ENCODE measurements at places on chromosomes 7 and 10.
A peak's percentile ranks its signal among the peaks of the same experiment; 100 is the strongest.

DNA sequence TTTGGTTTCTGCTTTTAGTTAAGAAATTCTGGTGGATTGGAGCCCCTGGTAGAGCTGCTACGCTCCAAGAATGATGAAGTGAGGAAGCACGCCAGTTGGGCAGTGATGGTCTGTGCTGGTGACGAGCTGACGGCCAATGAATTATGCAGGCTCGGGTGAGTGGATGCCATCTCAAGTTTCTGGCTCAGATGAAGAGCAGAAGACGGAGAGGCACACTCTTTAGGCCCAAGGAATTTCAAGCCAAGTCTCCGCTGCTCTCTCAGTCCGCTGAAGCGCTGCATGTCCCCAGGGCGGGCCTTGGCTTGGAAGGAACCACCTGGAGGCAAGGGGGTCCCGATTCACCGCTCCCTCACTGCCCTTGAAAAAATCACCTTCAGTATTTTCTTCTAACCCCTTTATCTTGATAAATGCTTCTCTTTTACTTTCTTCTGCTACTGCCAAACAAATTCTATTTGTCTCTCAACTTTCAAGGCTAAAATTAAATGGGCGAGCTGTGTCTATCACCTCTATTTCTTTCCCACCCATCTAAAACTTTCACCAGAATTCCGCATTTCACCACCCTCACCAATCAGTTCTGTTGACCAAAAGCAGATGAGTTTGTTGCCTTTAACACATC lies 74.2 kb downstream of the ARMC3 start:
- DNase-seq: no peak

- DNase-seq: peak; percentile 24
These were observed 930 bp upstream of the HOXA10 start for GRCh38 chr7:27174874-27175625.

- peak; percentile 92 for DNase-seq
These were observed 40.0 kb downstream of the ETV1 start for GRCh38 chr7:13949445-13949844.

DNA sequence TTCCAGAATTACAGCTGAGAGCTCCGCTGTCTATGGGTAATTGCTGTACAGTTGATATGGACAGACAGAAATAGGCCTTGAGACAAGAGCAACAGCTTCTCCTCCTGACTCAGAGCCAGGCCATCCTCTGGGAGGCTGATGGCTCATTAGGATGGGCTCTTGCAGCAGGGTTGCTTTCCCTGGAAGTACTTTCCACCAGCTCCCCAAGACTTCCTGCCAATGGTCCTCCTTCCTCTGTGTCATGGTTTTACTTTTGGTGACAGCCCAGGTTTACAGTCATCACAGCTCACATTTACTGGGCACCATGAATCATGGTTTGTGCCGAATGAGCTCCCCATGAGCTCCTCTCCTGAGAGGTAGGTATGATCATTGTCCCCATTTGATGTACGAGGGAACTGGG lies 131.8 kb downstream of the HECW1 start:
- no peak for DNase-seq

- DNase-seq: peak; percentile 72
These were observed 11.7 kb upstream of the HOXA2 start for GRCh38 chr7:27113991-27114769.

- no peak for DNase-seq
These were observed 260.8 kb upstream of the HABP2 start for GRCh38 chr10:113292086-113292485.

DNA sequence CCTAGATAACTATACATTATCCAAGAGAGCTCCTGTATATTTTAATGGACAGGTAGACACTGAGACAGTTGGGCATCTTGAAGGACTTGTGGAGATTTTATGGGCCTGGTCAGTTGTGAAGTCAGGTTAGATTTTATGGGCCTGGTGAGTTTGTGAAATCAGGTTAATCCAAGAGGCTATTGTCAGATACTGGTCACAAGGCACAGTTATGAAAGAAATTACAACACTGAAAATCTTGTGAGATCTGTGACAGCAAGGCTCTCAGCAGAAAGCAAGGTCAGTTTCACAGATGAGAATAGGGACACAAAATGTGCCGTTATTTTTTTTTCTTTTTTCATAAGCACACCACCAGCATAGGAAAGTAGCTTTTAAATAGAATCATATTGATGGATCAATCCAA lies 167.6 kb downstream of the VTI1A start:
- DNase-seq: no peak

DNA sequence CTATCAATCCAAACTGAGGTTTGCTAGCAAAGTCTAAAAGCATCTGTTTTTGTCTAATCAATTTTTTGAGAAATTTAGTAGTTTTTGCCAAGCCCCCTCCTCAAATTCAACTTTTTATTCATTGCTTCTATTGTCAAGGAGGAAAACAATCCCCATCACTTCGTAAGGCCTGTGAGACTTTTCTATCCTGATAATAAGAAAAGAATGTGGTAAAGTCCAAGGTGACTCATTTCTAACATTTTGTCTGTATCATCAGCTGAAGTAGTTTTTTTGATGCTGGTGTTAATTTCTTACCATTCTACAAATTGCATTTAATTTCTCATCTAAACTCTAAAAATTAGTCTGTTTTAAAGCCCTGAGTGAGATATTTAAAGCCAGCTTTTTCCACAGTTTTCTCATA lies 11.7 kb downstream of the ANK3 start:
- DNase-seq: no peak

- DNase-seq: no peak
These were observed 27.8 kb downstream of the HSPB1 start for GRCh38 chr7:76330261-76330660.

- DNase-seq: no peak
These were observed 1.1 kb upstream of the TFAM start for GRCh38 chr10:58384095-58384494.

- DNase-seq: no peak
These were observed 65.9 kb downstream of the CREB3L2 start for GRCh38 chr7:137935884-137936508.

- DNase-seq: no peak
These were observed 53.0 kb downstream of the TPK1 start for GRCh38 chr7:144782883-144783282.

GRCh38 chr10:102246261-102246660 lies 929 bp downstream of the GBF1 start:
- DNase-seq: no peak

Data from NCI-H1417 (cell line).